Fibroblast of the aortic adventitia (primary cell): ENCODE measurements at places on chromosomes 4 and X.
A peak's percentile ranks its signal among the peaks of the same experiment; 100 is the strongest.

- no peak for DNase-seq
These were observed 40.8 kb upstream of the TADA2B start for GRCh38 chr4:7002336-7002735.

GRCh38 chrX:55253528-55253927 is 11.2 kb downstream of the PAGE3 start:
- DNase-seq, result no peak

- no peak for DNase-seq
These were observed 12.3 kb upstream of the FGF5 start for GRCh38 chr4:80254114-80254513.

- no peak for DNase-seq
These were observed 170.8 kb upstream of the NUDT6 start for GRCh38 chr4:123093236-123093635.

DNA sequence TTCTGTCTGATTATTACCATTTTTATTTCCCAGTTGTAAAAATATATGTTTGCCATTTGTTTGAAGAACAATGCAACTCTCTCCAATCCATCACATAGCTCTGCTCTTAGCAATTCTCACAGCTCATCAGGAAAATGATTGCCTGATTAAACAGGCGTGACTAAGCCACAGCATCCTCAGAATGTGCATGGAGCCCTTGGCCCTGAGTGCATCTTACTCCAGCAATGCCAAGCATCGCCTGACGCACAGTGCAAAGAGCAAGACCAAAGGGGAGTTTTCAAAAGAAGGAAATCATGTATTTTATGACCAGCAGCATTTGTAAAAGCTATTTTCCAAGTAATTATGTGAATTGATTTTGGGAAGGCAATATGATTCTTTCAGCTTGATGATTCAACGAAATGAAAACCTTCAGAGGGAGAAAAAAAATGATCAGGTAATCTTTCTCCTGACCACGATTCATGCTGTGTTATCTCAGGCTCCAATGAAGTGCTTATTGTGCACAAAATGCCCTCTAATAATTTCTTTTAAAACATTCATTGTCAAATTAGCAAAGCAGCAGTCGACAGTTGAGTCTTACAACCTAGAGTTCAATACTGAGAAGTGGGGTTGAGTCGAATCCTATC is 138.0 kb upstream of the FAM9B start:
- peak; percentile 19 for DNase-seq

GRCh38 chr4:116064331-116064730 is 950.9 kb upstream of the NDST4 start:
- DNase-seq, result no peak

DNA sequence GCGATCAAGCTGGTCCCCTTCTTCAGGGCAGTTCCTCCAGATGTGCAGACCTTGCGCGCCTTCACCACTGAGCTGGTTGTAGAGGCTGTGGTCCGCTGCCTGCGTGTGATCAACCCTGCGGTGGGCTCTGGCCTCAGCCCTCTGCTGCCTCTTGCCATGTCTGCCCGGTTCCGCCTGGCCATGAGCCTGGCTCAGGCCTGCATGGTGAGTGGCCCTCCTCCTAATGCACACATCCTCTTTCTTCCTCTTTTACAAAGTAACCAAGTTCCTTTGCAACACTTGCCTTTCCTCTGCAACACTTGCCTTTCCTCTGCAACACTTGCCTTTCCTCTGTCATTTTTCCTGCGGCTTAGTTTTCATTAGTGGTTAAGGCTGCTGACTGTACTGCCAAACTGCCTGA is 1.8 kb downstream of the CCDC22 start:
- DNase-seq, result no peak

DNA sequence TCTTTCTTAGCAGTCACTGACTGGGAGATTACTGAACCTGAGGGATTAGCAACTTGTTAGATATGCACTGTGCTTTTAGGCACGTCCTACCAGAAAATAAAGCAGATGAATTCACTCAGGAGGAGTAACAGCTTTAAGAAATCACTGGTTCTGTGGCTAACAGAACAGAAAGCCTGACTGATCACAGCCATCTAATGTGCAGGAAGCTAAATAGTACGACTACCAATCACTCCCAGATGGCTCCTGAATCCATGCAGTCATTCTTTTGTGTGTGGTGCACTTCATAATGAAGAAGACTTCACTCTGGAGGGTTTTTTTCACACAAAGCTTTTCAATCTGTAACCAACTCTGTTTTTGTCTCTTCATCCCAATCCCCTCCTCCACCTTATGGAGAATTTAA is 305.3 kb upstream of the INTU start:
- no peak for DNase-seq
